ENCODE measurements at places on chromosomes 2 and 18.

DNA sequence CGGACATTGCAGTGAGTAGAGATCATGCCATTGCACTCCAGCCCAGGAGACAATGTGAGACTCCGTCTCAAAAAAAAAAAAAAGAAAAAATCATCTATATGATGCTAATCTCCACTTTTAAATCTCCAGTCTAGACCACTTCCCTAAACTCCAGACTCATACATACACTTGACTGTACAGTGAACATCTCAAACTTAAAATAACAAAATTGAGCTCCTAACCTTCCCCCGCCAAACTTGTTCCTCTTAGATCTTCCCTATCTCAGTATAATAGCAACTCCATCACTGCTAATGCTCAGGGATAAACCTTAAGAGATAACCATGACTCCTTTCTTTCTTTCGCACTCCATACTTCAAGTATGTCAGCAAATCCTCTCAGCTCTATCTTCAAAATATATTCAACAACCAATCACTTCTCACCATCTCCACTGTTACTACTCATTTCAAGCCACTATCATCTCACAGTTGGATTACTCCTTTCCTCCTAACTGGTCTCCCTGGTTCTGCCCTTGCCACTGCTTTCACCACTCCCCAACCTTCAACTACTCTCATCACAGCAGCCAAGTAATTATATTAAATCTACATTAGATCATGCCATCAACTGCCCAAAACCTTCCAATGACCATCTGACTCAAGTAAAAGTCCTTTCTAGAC lies 12.0 kb downstream of the MEMO1 start:
- no peak for DNase-seq

DNA sequence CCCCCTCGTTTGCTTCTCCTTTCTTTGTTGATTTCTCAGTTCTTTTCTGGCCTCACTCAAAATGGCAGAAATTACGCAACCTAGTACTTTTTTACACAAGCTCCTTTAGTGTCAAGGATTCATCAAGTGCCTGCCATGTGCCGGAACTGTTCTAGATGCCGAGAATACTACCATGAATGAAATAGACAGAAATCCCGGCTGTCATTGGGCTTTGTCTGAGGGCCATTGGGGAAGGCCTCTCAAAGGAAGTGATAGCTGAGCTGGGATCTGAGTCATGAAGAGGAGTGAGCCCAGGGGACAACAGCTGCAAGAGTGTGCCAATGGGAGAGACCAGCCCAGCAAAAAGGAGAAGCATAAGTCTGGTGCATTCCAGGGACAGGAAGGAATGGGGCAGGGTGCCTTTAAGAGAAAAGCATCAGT lies 34.3 kb upstream of the PPP1CB start:
- peak; percentile 17 for DNase-seq

DNA sequence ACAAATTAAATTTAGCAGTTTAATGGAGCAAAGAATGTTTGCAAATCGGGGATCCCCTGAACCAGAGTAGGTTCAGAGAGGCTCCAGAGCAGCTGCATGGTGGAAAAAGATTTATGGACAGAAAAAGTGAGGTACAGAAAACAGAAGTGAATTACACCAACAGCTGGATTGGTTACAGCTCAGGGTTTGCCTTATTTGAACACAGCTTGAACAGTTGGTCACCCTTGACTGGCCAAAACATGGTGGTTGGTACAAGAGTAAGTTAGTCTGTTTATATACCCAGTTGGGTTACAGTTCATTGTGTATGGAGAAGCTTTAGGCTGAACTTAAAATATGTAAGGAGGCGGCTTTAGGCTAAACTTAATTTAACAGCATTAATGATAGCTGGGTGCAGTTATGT lies 5.4 kb upstream of the CDCA7 start:
- no peak for DNase-seq

DNA sequence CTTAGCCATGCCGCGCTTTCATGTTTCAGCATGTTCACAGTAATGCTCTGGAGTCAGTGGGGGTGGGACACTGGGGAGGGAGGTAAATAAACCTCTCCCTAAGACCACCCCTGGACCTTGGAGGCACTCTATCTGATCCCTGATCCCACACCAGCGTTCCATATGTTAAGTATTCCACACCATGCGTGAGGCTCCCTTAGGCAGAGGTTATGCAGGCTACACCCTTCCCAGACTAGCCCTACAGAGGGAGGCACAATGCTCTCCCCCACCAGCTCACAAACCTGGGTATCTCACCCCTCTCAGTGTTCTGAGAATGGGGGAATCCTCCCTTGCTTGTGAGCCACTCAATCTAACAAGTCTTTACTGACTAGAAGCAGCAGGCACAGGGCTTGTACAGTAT lies 1610.4 kb upstream of the ZEB2 start:
- no peak for DNase-seq

- DNase-seq, result no peak
Measured at GRCh38 chr18:37754141-37754540, 188.5 kb upstream of the CELF4 start.

- no peak for DNase-seq
Measured at GRCh38 chr2:23838581-23838980, 88.3 kb downstream of the ATAD2B start.

DNA sequence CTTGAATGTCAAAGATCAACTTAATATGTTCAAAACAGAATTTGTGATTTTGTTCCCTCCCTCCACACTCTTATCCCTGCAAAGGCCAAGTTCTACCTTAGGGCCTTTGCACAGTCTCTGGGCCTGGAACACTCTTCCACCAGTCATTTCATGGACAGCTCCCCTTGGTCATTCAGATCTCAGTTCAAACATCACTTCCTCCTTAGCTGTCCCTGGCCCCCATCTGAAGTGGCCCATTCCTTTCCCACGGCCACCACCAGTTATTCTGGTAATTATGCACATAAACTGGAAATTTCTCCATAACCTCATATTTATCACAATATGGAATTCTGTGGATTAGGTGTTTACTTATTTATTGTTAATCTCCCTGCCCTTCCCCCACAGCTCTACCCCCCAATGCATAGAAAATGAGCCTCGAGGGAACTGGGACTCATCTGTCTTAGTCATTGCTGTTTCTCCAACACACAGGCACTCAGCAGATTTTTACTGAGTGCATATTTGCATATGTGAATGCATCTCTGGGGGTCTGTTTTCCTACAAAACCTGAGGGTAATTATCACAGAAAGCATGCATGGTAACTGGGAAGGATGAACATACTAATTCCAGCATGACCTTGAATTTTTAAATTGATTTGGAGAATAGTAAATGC lies 35.5 kb upstream of the SPTBN1 start:
- no peak for DNase-seq

DNA sequence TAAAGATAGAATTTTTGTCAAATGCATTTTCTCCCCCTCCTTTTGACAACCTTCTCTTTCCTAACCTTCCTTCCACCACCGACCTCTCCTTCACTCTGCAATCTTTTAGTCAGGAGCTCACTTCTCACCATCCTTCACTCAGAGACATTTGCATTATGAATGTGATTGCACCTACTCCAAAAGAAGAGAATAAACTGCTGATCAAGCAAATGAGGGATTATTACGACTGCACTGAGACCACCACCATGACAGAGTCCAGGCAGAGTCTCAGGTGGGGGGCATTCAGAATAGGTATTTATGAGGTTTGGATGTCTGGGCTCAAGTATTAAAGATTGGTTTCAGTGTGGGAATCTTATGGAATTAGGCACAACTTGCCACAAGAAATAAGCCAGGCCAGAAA lies 483.9 kb downstream of the PTH2R start:
- no peak for DNase-seq

Measured in CD4-positive, alpha-beta T cell treated with Interleukin-12 subunit alpha and Interleukin-12 subunit beta, for 1 hour (primary cell).